ENCODE measurements at places on chromosomes 6 and 20.

- ATAC-seq = no peak
Observed at GRCh38 chr20:54062812-54063280, 7.5 kb downstream of the BCAS1 start.

GRCh38 chr6:118252474-118252873 lies 295.6 kb upstream of the PLN start:
- ATAC-seq = no peak

DNA sequence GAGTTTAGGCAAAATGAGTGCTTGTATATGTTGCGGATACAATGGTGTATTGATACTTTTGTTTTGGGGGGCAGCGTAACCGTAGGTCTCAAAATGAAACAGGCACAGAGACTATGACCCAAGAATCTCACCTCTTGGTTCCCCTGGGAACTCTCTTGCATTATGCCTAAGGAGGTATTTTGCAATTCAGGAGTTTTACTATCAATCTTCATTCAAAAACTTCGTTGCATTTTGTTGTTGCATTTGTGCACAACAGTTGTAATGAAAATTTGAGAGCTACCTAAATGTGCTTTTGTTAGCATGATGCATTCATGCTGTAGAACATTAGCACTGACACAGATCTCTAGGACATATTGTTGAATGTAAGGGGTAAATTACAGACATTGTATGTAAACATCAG lies 18.2 kb downstream of the VTA1 start:
- no peak for ATAC-seq

- ATAC-seq = no peak
Observed at GRCh38 chr6:113971741-113972140, 793 bp upstream of the HDAC2 start.

GRCh38 chr6:89613790-89614189 lies 24.8 kb downstream of the LYRM2 start:
- no peak for ATAC-seq

- ATAC-seq = no peak
Observed at GRCh38 chr6:146545581-146545980, 1.9 kb downstream of the RAB32 start.

GRCh38 chr6:26521600-26522391 lies 16.4 kb upstream of the HMGN4 start:
- peak; percentile 69 for ATAC-seq

- ATAC-seq = no peak
Observed at GRCh38 chr6:67141005-67141404, 1434.0 kb upstream of the EYS start.

DNA sequence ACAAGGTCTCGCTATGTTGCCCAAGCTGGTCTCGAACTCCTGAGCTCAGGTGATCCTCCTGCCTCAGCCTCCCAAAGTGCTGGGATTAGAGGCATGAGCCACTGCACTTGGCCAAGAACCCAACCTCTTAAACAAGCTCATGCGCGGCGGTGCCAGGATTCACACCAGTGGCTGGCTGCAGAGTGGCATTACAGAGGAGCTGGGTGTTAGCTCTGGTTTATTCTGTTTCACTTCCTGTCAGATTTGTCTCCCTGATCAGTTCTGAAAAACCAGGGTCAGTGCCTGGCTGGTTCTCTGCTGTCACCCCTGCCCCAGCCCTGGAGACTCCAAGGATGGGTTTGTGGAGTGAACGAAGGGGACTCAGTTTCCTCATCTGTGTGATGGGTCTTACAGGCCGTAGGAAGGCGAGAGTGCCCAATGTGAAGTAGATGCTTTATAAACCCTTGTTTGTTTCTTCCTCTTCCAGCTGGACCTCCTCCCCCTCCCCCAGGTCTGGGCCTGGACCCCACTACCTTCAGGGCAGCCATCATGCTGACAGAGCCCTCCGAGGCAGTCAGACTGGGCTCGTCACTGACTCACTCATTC lies 63.4 kb downstream of the UBE2V1 start:
- no peak for ATAC-seq

- no peak for ATAC-seq
Observed at GRCh38 chr20:9344083-9344920, 170.1 kb upstream of the LAMP5 start.

GRCh38 chr6:94175465-94175864 lies 756.1 kb upstream of the EPHA7 start:
- ATAC-seq = no peak

DNA sequence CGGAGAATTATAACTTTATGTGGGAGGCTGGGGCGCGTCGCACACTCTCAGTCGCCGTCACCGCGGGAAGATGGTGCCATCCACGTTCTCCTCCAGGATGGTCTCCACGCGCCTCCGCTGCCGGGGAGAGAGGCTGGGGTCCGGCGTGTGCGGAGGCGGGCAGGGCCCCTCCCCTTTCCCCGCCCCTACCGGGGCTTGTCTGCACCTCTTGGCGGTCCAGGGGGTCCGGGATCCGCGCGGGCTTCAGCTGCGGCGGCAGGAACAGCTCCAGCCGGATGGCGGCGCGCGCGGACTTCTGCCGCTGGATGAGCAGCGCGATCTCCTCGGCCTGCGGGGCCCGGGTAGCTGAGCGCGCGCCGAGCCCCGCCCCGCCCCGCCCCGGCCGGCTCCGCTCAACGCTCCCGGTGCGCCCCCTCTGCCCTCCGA lies 807 bp downstream of the LKAAEAR1 start:
- peak; percentile 54 for ATAC-seq

DNA sequence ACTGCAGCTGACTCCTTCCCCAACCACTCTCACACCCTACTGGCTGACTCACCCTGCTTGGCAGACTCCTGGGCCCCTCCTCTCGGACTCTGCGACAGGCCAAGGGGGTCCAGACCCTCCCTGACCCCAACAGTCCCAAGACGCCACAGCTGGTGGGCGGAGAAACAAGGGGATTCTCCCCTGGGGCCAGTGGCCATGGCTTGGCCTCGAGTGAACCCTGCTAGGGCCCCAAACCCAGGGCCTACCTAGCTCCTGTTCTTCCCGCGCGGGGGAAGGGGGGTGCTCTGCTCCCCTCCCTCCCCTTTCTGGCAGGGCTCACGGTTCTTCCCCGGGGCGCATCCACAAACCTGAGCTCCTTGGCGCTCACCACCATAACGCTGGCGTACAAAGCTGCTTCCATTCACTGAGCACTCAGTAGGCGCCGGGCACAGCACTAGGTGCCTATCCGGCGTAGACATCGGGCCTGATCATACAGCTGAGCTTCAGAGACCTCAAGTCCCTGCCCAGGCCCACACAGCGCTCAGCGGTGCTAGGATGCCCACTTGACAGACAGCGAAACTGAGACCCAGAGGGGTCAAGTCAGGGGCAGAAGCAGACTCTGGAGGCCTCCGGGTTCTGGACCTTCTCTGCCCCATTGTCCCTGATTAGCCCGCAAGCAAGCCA lies 597 bp downstream of the ADA start:
- ATAC-seq = peak; percentile 59

DNA sequence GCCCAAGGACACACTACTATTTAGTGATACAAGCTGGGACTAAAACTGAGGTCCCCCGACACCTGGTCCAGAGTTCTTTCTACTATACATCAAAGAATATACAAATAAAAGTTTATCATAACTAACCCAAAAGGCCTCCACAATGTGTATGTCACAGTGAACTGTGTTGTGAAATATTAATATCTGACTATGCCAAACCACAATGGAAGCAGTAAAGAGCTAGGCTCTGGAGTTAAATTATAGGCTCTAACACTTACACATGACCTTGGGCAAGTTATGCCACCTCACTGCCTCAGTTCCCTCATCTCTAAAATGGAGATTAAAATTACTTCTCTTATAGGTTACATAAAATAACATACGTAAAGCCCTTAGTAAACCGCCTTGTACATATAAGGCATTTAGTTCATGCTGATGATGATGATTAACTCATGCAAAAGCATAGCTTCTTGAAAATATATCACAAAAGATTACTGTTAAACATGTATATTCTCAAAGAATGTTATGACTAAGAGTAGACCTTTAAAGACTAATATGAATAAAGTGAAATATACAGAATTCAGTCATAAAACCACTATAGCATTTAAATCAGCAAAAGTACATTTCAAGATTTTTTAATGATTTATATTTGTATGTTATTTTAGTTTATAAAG lies 5.7 kb downstream of the SUPT3H start:
- ATAC-seq = peak; percentile 77

DNA sequence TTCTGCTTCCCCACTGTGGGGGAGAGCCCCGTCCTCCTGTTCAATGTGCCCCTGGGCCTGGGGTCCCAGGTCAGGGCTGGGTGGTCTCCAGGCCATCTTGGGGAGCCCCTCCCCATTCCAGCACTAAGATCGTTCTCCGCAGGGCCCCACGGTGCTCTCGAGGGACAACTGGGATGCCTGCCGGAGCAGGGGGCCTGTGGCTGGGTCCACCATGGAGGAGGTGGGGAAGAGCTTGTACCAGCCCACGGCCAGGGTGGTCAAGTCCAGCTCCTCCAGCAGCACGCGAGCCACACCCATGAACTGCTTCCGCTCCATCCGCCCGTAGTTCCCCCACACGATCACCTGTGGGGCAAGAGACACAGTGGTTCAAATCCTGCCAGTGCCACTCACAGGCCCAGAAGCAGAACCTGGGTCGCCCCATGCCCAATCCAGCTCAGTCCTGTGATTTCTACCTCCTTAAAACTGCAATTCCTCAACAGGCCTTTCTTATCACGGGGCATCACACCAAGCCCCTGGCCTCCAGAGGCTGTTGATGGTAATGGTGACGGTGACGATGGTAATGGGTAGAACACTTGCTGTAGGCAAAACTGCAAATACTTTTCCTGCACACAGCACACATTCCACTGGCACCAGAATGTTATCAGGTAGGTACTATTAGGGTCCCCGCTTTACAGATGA lies 10.5 kb downstream of the KCNK15 start:
- ATAC-seq = no peak

DNA sequence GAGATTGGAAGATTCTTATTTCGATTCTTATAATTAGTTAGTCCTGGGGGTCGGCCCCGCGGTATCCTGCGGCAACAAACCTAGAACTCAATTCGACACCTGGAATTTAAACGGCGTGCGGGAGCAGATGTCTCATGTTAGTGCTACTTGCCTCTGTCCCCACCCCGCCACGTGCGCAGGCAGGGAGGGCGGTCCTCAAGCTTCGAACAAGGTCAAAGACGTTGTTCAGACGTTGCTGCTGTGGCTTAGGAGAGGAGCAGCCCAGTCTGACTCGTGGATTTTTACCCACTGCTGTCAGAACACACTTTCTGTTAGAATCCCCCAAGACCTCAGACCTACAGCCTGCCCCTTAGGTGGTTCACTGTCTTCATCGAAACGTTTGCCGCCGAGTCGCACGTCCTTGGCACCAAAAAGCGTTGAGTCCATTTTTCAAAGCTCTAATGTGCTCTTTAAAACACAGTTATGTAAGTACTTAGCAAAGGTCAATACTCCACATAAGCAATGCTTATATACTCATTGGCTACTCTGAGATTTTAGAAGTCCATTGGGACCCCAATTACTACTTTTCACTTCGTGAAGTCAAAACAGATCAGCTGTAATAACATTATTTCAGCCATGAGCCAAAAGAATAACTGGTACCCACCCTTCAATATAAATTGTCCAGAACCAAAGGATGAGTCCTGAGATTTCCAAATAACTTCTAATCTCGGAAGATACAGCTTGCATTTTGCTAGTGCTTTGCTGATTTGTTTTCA lies 2.7 kb upstream of the C6orf62 start:
- ATAC-seq = peak; percentile 58

GRCh38 chr20:31680286-31681127 lies 42.2 kb downstream of the BCL2L1 start:
- ATAC-seq = no peak

DNA sequence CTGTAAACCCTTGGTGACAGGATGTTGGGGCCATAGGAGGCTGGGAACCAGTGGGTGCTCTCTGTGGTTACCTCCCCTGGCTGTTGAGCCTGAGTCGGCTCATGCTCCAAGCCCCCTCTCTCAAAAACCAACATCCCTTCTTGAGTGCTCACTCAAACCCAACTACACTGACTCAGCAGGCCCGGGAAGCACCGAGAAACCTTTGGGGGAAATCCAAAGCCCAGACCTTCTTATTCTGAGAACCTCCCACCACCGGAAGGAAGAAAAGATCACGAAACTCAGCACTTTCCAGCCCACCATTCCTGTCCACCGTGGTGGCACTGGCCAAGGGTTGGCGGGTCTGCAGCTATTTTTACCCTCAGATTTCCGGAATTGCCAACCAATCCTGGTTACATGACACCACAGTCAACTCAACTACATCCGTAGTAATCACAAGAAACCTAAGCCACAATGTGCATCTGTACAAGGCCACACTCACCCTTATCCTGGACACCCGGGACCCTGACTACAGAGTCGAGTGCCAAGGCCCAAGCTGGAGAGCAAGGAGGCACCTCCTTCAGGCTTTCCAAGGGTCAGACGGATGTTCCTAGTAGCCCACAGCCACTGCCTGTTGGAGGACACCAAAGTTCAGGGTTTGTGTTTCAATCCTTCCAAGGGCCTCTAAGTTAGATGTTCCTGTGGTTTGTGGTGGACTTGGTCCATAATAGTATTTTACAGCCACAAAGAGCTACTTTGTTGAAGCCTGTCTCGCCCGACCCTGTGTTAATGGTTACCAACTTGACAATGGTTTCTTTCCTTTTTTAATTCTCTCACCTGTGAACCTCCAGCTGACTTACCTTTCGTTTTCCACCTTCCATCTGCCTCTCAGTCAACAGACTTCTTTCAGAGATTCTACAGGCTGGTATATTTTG lies 317.0 kb downstream of the CDC5L start:
- peak; percentile 73 for ATAC-seq

DNA sequence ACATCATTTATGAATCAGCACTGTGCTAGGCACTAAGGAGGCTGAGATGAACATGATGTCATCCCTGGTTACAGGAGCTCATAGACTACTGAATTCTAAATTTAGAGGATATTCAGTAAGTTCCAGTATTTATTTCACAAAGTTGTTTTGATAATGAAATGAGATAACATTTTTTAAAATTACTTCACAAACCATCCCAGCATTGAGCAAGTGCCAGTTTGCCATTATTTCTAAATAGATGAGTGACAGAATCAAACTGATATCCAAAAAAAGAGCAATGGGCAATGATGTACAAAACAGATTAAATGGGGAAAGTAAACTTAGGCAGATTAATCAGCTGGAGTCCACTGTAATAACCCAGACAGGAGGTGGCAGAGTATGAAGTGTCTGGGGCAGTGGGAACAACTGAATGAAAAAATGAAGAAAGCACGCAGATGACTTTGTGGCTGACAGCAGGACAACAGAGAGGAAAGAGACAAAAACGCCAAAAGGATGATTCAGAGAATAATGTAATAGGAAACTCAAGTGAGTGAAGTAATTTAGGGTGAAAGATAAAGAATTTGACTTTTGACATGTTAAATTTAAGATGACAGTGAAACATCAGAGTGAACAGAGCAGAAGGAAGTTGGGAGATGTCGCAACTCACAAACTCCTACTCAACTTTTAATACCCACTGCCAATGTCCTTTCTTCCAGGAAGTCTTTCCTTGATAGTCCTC lies 70.2 kb downstream of the RCAN2 start:
- ATAC-seq = no peak
